Central memory CD8-positive, alpha-beta T cell (primary cell): ENCODE measurements at places on chromosomes 12 and 14.

DNA sequence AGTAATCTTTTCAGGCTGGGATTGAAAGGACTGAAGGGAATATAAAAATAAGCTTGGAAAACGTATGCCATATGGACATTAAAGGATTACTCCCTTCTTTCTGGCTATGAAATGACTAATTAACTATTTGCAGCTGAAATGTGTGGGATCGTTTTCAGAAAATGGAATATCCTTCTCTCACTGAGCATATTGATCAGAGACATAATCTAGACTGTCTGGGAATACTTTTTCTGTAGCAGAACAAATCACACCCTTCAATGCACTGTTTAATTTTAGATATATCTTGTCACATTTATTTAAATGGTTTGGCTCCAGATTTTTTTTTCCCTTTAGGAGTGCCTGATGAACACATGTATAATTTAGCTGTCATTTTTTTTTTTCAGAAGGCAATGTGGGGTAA lies 10.8 kb upstream of the ACTR10 start:
- no peak for DNase-seq

DNA sequence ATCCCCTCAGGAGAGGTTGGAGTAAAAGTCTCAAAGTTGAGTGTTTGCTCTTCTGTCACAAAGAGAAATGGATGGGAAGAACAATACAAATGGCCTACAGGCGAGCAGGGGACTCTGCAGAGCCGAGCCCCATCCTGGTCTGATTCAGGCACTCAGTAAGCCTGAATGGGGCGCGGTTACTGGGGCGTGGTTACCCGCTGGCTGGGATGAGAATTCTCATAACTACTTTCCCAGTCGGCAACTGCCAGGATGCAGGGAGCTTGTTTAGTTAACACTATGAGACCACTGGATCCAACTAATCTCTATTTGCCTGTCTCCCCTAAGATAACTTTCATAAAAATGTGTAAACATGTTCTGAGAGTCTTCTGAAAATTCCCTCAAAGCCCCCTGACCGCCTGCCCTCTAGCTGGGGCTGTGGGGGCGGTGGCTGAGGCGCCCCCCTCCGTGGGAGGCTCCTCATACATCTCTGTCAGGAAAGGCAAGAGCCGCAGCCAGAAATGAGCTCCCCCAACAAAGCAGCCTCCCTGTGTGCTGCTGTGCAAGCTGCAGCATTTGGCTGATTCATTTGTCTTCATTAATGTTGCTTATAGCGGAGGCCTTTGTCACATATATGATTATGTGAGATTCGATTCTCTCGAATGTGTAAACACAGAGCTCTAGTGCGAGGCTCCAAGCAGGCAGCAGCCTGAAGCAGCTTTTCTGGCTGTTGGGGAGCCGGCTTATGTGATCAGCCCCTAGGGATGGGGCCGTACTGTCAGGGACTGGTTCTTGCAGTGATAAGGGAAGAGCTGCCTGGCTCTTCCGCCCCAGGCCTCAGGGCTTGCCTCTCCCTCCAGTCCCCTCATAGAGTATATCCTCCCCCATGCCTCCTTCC lies 126.1 kb upstream of the ARHGAP5 start:
- no peak for DNase-seq

DNA sequence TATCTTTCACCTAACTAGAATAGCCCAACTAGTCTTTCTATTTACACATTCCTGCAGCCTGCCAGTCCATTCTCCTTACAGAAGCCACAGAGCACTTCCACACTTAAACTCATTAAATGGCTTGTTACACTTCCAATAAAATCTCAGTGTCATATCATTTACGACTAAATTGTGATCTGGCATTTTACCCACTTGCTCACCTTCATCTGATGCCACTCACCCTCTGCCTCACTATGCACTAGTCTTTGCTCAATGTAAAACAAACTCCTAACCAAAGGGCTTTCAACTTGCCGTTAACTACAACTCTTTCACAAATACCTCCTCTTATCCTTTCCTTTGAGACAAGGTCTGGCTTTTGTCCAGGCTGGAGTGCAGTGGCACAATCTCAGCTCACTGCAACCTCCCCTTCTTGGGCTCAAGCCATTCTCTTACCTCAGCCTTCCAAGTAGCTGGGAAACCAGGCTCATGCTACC lies 24.1 kb downstream of the YAF2 start:
- no peak for DNase-seq

GRCh38 chr12:26867080-26867479 lies 34.1 kb upstream of the ITPR2 start:
- DNase-seq, result no peak

GRCh38 chr12:83896416-83896815 lies 1016.2 kb downstream of the SLC6A15 start:
- DNase-seq, result no peak

- DNase-seq, result no peak
Observed at GRCh38 chr14:96088074-96088473, 48.9 kb downstream of the C14orf132 start.

DNA sequence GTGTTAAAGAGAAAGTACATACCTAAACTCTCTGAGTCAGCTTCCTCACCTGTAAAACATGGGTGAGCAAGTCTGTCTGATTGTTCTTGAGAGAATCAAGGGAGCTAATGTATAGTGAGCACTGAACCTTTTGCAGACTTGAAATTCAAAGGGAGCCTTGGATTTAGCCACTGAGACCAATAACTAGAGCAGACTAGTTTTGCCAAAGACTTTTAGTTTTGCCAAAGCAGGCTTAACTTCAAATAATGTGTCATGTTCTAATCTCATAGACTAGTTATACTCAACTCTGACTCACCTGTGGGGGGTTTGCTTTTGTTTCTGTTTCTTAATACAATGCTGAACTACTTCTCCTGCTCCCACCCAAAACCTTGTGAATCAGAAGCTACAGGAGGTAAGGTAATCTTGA lies 123.7 kb downstream of the SLC25A21 start:
- no peak for DNase-seq

- DNase-seq, result no peak
Observed at GRCh38 chr12:42958291-42958674, 368.7 kb upstream of the PRICKLE1 start.

- peak; percentile 14 for DNase-seq
Observed at GRCh38 chr12:6038160-6038559, 86.3 kb downstream of the VWF start.

GRCh38 chr14:37970696-37971095 lies 237.0 kb upstream of the SSTR1 start:
- no peak for DNase-seq

DNA sequence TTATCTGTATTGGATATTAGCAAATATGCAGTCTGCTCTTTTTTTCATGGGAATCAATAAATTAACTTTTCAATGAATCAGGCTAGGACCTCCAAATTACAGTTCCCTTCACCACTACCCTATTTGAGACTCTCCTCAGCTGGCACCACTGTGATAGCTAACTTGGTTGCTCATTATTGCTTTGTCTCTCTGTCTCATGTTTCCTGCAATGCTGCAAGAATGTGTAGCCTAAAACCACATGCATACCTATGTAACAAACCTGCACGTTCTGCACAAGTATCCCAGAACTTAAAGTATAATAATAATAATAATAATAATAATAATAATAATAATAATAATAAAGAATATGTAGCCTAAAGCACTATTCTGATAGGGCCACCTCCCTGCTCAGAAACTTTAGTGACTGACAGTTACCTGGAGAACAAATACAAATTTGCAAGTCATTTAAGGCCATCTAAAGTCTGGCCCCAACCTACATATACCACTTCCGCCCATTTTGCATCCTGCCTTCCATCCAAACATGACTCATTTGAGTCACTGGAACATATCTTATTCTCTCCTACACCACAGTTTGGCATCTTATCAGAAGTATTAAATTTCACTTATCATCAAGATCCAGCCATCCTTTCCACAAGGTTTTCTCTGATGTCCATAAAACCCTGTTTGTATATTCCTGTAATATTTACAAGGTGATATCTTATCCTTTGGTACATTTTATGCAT lies 215.1 kb downstream of the LRRK2 start:
- no peak for DNase-seq

DNA sequence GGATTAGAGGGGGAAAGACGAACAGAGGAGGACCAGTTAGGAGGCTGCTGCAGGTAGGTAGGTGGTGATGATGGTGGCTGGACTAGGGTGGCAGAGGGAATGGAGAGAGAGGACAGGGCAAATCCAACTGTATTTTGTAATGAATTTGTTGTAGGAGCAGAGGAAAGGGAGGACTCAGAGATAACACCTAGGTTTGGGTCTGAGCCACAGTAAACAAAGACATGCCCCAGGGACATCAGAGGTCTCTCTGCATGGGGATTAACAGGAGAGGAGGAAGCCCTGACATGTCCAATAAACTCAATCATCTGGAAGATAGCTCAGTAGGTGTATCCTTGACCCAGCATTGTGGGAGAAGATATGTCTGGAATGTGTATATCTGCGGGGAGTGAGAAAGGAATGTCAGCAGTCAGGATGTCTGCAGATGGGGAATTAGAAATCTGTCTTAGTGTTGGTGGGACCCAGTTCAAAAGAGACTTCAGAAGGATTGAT lies 4.7 kb upstream of the SLC48A1 start:
- no peak for DNase-seq

DNA sequence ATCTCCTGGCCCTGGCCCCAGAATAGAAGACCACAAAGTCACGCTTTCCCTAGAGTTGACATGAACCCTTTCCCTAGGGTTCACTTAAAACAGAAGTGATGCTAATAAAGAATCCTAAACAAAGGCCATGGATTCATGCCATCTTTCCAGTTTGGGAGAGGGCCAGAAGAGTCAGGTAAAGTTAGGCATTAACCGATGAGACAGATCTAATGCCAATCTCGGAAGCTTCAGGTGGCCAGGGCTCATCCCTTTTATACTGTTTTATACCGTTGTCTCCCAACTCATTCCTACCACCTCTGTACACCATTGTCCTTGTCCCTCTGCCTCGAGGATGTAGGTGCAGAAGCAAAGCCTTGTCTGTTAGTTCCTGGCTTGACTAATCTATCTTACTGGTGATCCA lies 22.8 kb upstream of the ACTR10 start:
- DNase-seq, result no peak

- no peak for DNase-seq
Observed at GRCh38 chr12:132771126-132771838, 9.7 kb upstream of the ANKLE2 start.

DNA sequence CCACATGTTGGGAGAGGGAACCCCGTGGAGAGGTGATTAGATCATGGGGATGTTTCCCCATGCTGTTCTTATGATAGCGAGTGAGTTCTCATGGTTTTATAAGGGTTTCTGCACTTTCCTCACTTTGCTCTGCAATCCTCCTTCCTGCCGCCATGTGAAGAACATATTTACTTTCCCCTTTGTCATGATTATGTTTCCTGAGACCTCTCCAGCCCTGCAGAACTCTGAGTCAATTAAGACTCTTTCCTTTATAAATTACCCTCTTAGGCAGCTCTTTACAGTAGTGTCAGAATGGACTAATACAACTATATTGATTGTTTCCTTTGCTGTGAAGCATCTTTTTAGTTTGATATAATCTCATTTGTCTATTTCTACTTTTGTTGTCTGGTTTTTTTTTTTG lies 13.1 kb upstream of the RASSF9 start:
- DNase-seq, result no peak
